B cell (primary cell): ENCODE measurements at places on chromosomes 4 and X. TPM values are rescaled to one million over a fixed set of nuclear protein-coding genes. Genes with fewer than 3 reads are reported as not detected.

CTAG2 gene
- not detected in 2 replicates for total RNA-seq

DNA sequence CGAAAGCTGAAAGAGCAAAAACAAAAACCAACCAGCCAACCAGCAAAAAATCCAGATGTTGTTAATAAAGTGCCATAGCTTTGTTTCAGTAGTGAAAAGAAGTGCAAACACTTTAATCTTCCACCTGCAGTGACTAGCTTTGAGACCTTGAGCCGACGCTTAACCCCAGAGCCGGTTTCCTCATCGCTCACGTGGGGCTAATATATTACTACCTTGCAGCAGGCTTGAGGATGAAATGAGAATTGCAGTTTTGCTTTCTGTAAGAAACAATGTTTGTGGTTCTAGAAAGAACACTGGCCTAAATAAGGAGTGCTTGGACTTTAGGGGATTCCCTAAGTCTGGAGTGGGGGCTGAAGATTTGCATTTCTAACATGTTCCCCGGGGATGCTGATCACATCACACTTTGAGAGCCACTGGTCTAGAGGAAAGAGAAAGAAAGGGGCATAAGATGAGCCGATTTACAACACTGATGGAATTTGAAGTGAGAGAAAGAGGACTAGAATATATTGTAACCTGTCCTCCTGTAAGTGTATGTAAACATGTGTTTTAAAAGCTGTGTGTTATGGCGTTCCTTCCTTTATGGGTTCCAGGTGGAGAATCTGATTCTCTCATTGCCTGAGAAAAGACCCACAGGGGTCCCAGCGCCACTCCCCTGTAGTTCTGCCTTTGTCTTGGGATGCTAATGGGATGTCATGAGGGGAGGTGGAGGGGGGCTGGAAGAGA is 1.4 kb downstream of the FGF2 start:
- peak; percentile 67 for DNase-seq

HHIP gene
- 0.39 TPM in 1 of 2 replicates, not detected in the other for total RNA-seq

CA5B gene
- total RNA-seq, result 17.2 and 17.7 TPM in 2 replicates

GRCh38 chr4:48787056-48787455 is 7.0 kb upstream of the FRYL start:
- DNase-seq, result no peak
